ENCODE measurements at places on chromosomes 7 and 10.
A peak's percentile ranks its signal among the peaks of the same experiment; 100 is the strongest.

GRCh38 chr10:53537508-53537907 is 764.9 kb upstream of the MBL2 start:
- peak; percentile 7 for DNase-seq
- H3K27ac ChIP-seq, result no peak overlapping the region
- no peak overlapping the region for H3K4me3 ChIP-seq
- H3K4me1 ChIP-seq, result no peaks in the 10 kb centered on the region

DNA sequence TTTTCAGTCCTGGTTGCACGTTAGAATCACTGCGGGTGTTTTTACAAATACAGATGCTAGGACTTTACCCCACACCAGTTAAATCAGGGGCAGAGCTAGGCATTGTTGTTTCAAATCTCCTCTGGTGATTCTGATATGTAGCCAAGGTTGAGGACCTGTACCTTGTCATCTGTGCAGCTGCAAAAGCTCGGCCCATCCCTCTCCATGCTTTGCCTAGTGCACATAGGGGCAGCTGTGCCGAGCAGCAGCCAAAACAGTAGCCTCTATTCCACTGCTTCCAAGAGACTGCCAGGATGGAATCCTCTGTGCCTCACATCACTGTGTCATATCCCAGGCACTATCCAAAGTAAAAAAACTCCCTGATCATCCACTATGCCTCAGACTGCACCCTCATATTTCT is 181.3 kb downstream of the CDK14 start:
- no peaks in the 10 kb centered on the region for H3K36me3 ChIP-seq
- peaks cover 9% of the 10 kb centered on the region for H3K4me1 ChIP-seq
- peak; percentile 70 for DNase-seq
- no peak overlapping the region for H3K4me3 ChIP-seq

- peaks cover 3% of the 10 kb centered on the region for H3K36me3 ChIP-seq
- no peak for DNase-seq
- H3K27me3 ChIP-seq, result no peaks in the 10 kb centered on the region
These were observed 84.0 kb downstream of the ORC5 start for GRCh38 chr7:104123786-104124185.

DNA sequence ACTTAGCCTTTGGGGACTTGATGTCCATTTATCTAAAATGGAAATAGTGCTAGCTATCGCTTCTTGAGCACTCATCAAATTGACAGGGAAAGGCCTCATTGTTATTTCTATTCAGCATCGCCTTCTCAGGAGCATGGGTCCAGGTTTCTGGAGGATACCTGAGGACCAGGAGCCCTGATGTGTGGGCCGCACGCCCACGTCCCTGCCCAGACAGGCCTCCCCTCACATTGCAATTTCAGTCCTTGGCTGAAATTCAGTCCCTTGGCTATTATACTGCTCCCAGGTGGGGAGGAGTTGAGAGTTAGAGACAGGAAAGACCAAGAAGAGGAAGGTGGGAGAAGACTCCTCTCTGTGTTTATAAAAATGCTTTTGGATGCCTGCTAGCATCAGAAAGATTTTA is 38.9 kb downstream of the GPRIN2 start:
- DNase-seq, result no peak
- H3K36me3 ChIP-seq, result no peaks in the 10 kb centered on the region
- H3K4me3 ChIP-seq, result no peak overlapping the region
- no peak overlapping the region for H3K27ac ChIP-seq
- peaks cover 27% of the 10 kb centered on the region for H3K4me1 ChIP-seq

GRCh38 chr10:122021379-122021778 is 32.4 kb downstream of the TACC2 start:
- DNase-seq, result peak; percentile 81
- H3K36me3 ChIP-seq, result no peaks in the 10 kb centered on the region
- peaks cover 20% of the 10 kb centered on the region for H3K4me1 ChIP-seq
- H3K4me3 ChIP-seq, result no peak overlapping the region

GRCh38 chr10:99562631-99563030 is 29.9 kb downstream of the NKX2-3 start:
- no peaks in the 10 kb centered on the region for H3K36me3 ChIP-seq
- H3K27ac ChIP-seq, result no peak overlapping the region
- H3K4me1 ChIP-seq, result no peaks in the 10 kb centered on the region
- no peak for DNase-seq
- H3K27me3 ChIP-seq, result peaks cover 4% of the 10 kb centered on the region

DNA sequence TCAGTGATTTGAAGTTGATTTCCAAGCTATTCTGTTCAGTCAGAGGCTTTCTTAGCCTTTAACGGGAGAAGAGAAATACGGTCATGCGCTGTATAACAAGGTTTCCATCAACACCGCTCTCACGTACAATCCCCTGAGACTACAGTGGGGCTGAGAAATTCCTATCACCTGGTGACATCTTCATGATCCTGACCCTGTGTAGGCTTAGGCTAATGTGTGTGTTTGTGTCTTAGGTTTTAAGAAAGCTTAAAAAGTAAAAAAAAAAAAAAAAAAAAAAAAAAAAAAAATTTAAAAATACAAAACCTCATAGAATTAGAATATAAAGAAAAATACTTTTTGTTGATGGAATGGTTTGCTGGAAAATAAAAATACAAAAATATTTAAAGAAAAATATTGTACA is 1.8 kb downstream of the ZNF862 start:
- H3K4me1 ChIP-seq, result peaks cover 9% of the 10 kb centered on the region
- H3K36me3 ChIP-seq, result no peaks in the 10 kb centered on the region
- no peak overlapping the region for H3K27ac ChIP-seq
- H3K4me3 ChIP-seq, result no peak overlapping the region
- DNase-seq, result no peak

GRCh38 chr10:104326991-104327610 is 11.2 kb downstream of the ITPRIP start:
- H3K27me3 ChIP-seq, result no peaks in the 10 kb centered on the region
- peaks cover 92% of the 10 kb centered on the region for H3K4me1 ChIP-seq
- peaks cover 9% of the 10 kb centered on the region for H3K36me3 ChIP-seq
- H3K27ac ChIP-seq, result peak overlapping the region; percentile 97
- DNase-seq, result no peak

GRCh38 chr10:73920089-73920488 is 9.2 kb downstream of the PLAU start:
- H3K4me3 ChIP-seq, result no peak overlapping the region
- H3K27ac ChIP-seq, result peak overlapping the region; percentile 84
- no peaks in the 10 kb centered on the region for H3K27me3 ChIP-seq
- DNase-seq, result peak; percentile 85

DNA sequence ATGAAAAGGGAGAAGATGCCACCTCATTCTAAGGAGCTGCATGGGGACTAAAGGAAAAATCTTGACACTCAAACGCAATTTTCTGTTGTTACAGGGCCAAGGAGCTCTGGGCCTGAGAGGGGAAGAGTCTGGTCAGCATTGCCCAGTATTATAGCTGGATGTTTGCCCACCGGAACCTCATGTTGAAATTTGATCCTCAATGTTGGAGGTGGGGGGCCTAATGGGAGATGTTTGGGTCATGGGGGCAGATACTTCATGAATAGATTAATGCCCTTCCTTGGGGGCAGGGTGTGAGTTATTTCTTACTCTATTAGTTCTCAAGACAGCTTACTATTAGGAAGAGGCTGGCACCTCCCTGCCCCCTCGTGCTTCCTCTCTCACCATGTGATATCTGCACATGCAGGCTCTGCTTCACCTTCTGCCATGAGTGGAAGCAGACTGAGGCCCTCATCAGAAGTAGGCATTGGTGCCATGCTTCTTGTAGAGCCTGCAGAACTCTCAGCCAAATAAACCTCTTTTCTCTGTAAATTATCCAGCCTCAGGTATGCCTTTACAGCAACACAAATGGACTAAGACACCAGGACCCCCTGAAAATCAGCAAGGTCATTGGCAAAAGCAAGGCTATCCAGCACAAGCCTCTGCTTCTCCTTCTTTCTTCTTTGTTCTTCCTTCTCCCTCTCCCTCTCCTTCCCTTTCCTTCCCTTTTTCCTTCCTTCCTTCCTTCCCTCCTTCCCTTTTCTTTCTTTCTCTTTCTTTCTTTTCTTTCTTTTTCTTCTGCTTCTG is 15.1 kb downstream of the GCK start:
- peaks cover 2% of the 10 kb centered on the region for H3K4me1 ChIP-seq
- peaks cover 7% of the 10 kb centered on the region for H3K27me3 ChIP-seq
- H3K36me3 ChIP-seq, result no peaks in the 10 kb centered on the region
- no peak for DNase-seq
- no peak overlapping the region for H3K27ac ChIP-seq
- H3K4me3 ChIP-seq, result no peak overlapping the region

DNA sequence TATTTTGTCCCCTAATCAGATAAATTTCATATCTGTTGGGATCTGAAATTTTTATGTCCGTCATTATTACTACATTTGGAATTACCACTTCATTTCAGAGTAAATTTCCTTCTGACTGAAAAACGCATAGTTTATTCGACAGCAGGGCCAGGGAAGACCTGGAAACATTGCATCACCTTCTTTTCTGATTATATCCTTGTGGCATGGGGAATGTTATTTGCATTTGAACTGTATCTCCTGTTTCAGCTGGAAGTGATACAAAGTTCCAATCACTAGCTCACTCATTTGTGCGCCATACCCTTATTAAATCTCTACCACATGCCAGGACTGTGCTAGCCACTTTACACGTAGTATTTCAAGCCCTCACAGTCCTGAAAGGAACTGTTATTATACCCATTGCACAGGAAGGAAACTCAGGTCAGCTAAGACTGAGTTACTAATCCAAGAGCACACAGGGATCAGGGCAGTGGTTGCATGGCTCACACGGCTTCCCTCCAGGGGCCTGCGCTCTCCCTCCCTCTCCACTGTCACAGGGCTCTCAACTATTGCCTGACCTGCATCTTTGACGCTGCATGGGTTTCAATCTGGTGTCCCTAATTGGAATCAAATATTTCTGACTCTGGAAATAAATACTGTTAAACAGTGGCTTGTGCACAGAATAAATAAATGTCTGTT is 84.4 kb upstream of the NANOS1 start:
- H3K27ac ChIP-seq, result peak overlapping the region; percentile 20
- DNase-seq, result peak; percentile 65

DNA sequence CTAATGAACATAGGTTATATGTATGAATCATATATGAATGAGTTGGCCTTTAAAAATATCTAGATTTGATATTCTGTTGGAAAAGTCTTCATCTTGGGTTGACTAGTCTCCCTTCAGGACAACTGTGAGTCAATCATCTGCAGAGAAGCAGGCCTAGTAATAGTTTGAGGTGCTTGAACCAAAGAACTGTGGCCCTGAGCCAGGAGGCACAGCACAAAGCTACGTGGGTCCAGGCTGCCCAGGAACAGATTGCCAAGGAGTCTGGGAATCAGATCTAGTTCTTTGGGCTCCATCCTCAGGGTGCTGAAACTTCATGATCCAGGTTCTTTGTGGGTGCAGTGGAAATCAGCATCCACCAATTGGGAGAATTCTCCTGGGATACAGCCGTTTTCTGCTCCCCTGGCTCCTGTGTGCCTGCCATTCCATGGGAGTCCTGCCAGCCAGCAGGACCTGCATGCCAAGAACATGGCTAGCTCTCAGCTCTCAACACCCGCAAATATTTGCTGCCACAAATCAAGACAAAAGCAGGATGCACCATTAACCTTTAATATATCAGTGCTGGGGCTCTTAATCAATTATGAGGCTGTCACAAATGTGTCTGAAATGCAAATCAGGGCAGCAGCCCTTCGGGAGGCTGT is 709.0 kb downstream of the GRID1 start:
- peaks cover 21% of the 10 kb centered on the region for H3K4me1 ChIP-seq
- H3K27ac ChIP-seq, result no peak overlapping the region
- H3K27me3 ChIP-seq, result no peaks in the 10 kb centered on the region
- no peak for DNase-seq
- no peak overlapping the region for H3K4me3 ChIP-seq

GRCh38 chr10:99629625-99629978 is 9.4 kb upstream of the SLC25A28 start:
- no peak overlapping the region for H3K4me3 ChIP-seq
- DNase-seq, result no peak
- H3K4me1 ChIP-seq, result no peaks in the 10 kb centered on the region
- H3K27me3 ChIP-seq, result peaks cover 2% of the 10 kb centered on the region

GRCh38 chr10:4303045-4303444 is 518.0 kb upstream of the KLF6 start:
- H3K27ac ChIP-seq, result no peak overlapping the region
- H3K4me1 ChIP-seq, result peaks cover 2% of the 10 kb centered on the region
- H3K4me3 ChIP-seq, result no peak overlapping the region
- no peak for DNase-seq
- no peaks in the 10 kb centered on the region for H3K27me3 ChIP-seq
- H3K36me3 ChIP-seq, result no peaks in the 10 kb centered on the region

- H3K4me1 ChIP-seq, result no peaks in the 10 kb centered on the region
- no peaks in the 10 kb centered on the region for H3K36me3 ChIP-seq
- no peak overlapping the region for H3K4me3 ChIP-seq
- DNase-seq, result peak; percentile 37
These were observed 1378.7 kb downstream of the XPNPEP1 start for GRCh38 chr10:108544500-108545120.

DNA sequence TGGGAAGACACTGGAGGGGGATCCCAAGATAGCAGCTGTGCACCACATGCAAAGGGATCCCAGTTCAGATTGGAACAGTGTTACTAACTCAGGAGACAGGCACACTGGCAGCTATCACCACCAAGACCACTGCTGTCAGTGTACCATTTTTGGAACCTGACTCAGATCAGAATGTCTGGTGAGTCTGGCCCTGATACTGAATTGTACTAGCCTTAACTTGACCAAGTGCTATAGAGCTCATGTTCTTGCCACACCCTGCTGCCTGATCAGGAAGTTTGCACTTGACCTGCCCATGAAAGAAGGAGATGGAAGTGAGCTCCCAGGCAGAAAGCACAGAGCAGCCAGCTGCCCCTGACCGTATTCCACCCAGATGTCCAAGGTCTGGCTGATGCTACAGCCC is 4.8 kb upstream of the PRRT4 start:
- peaks cover 37% of the 10 kb centered on the region for H3K27me3 ChIP-seq
- H3K27ac ChIP-seq, result peak overlapping the region; percentile 11
- DNase-seq, result peak; percentile 54
- H3K4me3 ChIP-seq, result no peak overlapping the region
- H3K4me1 ChIP-seq, result peaks cover 7% of the 10 kb centered on the region

GRCh38 chr10:117186832-117187615 is 10.3 kb upstream of the KCNK18 start:
- no peaks in the 10 kb centered on the region for H3K36me3 ChIP-seq
- peaks cover 3% of the 10 kb centered on the region for H3K27me3 ChIP-seq
- no peak overlapping the region for H3K27ac ChIP-seq
- H3K4me1 ChIP-seq, result no peaks in the 10 kb centered on the region
- DNase-seq, result no peak
- no peak overlapping the region for H3K4me3 ChIP-seq

Data from muscle of leg (tissue), 16 donors.